NCI-H146 (cell line): ENCODE measurements at places on chromosomes 12 and 14.

DNA sequence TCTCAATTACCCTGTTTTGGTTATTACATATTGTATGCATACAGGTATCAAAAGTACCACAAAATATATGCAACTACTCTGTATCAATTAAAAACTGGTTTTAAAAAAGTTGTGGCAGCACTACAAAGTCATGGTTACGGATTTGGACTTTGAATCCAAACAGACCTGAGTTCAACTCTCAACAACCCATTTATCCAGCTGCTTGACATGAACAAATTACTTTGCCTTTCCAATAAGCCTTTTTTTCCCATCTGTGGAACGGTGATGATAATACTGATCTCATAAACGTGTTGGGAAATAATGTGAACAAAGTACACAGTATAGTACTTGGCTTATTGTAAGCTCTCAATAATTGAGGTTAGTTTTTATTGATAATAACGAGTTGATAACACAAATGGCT is 85.0 kb downstream of the MNAT1 start:
- DNase-seq: no peak

DNA sequence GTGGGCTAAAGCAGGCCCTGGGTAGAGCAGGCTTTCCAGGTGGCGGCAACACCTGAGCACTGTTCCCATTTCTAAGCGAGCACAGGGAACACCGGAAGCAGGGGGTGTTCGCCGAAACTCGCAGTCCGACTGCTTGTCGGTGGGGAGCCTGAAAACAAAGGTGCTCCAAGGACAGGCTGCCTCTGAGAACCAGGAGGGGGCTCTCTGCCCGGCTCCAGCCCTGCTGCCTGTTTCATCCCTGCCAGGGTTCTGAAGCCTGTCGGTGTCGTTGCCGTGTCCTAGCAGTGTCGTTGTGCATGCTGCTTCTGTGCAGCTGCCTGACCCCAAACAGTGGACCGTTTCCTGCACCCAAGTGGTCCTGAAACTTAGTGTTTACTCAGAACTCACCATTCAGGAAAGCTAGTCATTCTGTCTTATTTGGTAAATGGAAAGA is 21.8 kb downstream of the CCNK start:
- DNase-seq: no peak

- no peak for DNase-seq
These were observed 74.4 kb upstream of the TRHDE start for GRCh38 chr12:72197790-72198189.

GRCh38 chr12:11497995-11498394 is 102.6 kb upstream of the PRB2 start:
- DNase-seq: no peak

GRCh38 chr12:132186857-132187620 is 42.8 kb downstream of the NOC4L start:
- peak; percentile 9 for DNase-seq

GRCh38 chr12:27528788-27529187 is 4.8 kb downstream of the PPFIBP1 start:
- no peak for DNase-seq

DNA sequence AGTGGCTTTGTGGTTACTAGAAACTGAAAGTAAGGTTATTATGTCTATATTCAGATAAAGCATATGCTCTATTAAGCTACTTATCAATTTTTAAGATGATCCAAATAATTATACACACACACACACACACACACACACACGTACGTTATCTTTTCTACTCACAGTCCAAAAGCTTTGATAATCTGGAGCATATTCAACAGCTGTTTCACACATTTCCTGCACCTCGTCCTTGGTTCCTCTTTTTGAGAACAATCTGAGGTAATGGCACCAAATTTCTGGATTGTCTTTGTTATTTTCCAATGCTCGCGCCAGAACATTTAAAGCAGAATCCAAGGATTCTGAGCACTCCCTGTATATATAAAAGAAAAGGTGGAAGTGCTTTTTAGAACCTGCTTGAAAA is 37.5 kb downstream of the ZFC3H1 start:
- DNase-seq: no peak

DNA sequence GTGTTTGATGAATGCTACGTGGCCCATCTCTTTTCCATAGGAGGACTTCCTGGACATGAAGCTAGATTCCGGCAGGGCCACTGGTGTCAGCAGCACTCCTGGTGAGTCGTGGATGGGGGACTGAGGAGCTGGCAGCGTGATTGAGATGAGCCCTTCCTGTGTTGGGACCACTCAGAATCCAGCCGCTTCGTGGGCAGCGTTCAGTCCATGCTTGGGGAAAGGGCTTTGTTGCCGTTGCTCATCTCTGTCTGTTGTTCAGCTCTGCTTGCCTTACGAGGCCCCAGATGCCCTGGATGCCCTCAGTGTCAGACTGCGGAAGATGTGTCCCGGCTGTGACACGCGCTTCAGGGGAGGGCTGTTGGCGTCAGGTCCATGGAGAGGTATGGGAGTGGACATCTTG is 127.1 kb upstream of the RTL1 start:
- no peak for DNase-seq

- no peak for DNase-seq
These were observed 141.0 kb downstream of the MSRB3 start for GRCh38 chr12:65419284-65420072.

DNA sequence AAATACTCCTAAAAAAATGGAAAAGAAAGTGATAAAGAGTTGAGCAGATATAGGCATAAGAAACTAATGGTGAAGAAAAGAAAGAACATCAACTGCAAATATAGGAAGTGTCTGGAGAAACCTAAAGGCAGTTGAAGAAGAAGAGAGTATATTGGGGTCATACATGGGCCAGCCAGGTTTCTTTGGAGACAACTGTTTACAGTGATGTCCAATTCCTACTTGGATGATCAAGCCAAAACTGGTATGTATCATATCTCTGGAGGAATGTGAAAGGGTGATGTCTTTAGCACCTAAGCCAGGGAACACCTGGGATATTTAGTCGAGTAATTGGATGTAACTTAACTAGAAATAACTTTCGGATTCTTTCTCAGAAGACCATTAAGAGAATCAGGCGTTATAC is 129.3 kb upstream of the FLRT2 start:
- no peak for DNase-seq

DNA sequence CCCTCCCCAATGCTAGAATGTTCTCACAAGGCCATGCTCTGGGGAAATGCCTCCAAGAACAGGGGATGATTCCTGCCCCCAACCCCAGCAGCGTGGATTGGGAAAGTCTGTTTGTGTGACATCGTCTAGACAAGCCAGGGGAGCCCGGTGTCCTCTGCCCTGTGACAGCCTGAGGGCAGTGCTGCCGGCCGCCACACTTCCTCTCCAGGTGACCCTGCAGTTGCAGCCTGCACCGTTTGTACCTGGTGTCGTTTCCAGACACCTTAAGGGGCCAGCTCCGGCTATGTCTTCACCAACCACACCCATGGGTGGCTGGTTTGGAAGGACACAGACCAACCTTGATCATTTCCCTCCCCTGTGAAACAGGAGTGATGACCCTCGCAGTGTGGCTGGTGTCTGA is 372.6 kb downstream of the BCL11B start:
- no peak for DNase-seq

DNA sequence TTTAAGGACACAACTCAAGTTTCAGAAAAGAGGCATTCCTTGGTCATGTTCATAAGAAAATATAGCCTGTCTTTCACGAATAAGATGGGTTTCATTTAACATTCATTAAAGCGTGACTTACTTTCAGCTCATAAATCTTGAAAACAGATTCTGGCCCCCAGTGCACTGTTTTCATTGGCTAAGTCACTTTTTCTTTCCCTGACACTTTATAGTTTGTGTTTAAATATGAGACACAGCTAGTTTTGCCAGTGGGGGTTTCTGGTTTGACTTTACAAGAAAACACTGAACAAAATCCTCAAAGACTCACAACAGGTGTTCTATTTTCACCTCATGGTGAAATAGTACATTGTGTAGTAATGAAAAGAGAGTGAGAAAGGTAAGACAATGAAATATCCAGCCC is 65.9 kb downstream of the PHLDA1 start:
- no peak for DNase-seq

DNA sequence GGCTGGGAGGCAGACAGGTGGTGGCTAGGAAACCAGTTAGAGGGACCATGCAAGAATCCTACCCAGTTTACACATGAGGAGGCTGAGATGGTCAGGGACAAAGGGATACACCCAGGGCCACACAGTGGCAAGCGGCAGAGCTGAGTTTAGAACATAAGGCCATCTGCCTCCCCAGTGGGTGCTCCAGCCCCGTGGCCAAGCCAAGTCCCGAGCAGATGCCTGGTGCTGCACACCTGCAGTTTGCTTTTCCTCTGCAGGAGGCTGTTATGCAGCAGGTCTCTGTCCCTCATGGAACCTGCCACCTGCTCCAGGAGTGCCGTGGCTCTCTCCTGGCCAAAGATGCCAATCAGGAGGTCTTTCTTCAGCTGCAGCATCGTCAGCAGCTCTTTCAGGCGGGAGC is 70.8 kb downstream of the SYNE3 start:
- DNase-seq: peak; percentile 90

DNA sequence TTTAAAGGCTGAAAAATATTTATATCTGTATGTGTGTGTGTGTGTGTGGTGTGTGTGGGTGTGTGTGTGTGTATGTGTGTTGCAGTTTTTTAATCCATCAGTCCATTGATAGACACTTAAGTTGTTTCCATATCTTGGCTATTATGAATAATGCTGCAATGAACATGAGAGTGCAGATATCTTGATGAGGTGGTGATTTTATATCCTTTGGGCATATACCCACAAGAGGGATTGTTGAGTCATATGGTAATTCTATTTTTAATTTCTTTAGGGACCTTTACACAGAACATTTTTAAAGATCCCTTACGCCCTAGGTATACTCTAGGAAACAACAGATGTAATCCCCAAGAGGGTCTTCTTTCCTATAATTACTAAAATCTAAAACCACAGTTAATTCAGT is 154.5 kb upstream of the CLEC14A start:
- no peak for DNase-seq

GRCh38 chr14:98954349-98955000 is 317.5 kb downstream of the BCL11B start:
- no peak for DNase-seq

DNA sequence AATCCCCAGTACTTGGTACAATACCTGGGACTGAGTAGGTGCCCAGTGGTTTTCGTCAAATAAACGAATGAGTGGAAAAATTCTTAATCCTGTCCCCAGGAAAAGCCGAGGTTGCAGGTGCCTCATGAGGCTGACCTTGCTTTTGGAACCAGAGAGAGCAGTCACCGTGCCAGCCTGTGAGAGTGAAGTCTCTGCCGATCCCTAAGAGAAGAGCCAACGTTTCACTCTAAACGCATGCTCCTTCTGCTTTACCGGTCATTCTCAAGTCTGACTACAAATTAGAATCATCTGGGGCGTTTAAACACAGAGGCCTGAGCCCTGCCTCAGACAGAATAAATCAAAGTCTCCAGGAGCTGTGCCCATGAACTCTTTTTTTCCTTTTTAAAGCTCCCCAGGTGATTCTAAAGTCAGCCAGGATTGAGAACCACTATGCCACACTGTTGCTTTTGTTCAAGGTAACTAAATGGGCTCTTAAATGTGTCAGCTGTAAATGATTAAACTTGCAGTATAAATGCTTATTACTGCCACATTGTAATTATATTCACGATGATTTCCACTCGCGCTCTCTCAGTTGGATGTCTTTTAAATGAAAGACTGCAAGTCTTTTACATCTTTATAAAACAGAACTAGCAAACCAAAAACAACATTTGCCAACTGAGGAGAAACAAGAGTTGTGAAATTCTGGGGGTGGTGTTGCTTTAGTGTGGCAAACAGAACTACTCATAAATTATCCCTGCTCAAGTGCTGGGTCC is 26.9 kb downstream of the TCP11L2 start:
- no peak for DNase-seq
